CD4-positive, alpha-beta T cell treated with Interleukin-17A for 1 hour (primary cell): ENCODE measurements at places on chromosomes 2 and 18.

DNA sequence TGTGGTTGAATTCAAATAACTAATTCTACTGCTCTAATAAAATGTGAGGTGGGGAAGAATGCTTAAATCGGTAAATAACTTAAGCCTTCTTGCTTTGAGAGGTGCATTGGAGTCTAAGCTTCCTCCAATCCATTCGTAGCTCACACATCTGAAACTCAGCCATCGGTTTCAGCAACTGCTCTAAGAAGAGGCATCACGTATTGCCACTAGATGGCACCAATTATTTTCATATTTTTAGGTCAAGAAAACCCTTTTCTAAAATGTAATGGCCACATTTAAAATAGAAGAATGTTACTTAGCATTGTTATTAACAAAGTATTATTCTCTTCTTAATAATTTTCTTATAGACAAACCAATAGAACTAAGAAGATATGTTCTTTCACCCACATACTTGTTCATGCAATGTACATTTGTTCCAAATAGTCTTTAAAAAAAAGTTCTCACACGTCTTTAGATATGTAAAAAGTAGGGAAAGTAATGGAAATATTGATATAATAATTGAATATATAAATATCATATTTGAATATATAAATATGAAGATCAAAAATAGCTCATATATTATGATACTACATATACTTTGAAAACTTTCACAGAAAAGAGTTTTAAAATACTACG is 229.8 kb downstream of the CCDC178 start:
- no peak for DNase-seq

DNA sequence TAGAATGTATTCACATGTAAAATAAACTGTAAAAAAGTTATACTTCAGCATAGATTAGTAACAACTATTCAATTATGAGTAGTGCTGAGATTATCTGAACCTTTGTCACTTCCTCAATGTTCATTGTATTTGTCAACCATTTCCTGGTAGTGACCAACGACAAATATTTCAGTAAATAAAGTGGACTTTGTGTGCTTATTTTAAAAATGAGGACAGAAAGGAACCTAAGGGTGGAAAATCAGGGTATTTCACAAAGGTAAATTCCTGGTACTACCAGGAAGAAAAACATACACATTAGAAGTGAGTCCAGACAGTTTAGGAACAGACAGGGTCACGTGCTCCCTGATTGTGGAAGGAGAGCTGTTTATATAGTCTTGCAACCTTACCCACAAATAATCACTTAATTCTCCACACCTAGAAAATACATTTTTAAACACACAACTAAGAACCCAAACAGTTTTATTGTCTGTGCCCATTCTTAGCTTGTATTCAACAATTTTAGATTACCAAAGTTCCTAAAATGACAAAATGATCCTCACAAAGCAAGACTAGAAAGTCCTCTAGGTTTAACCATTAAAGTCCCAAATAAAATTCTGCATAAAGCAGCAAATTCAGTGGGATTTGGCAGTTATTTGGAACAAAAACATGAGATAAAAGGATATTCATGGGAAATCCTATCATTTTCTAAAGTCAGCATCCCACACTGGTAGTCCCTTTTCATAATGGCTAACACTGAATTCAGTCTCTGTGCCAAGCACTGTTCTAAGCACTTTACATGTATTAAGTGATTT is 28.2 kb downstream of the PELI1 start:
- DNase-seq = no peak

- DNase-seq = no peak
Measured at GRCh38 chr2:46196871-46197462, 100.2 kb upstream of the EPAS1 start.

- no peak for DNase-seq
Measured at GRCh38 chr18:4077721-4078120, 377.4 kb downstream of the DLGAP1 start.

- DNase-seq = peak; percentile 27
Measured at GRCh38 chr2:215454519-215455246, 18.8 kb upstream of the FN1 start.

- peak; percentile 50 for DNase-seq
Measured at GRCh38 chr2:198127627-198128026, 323.2 kb downstream of the PLCL1 start.

DNA sequence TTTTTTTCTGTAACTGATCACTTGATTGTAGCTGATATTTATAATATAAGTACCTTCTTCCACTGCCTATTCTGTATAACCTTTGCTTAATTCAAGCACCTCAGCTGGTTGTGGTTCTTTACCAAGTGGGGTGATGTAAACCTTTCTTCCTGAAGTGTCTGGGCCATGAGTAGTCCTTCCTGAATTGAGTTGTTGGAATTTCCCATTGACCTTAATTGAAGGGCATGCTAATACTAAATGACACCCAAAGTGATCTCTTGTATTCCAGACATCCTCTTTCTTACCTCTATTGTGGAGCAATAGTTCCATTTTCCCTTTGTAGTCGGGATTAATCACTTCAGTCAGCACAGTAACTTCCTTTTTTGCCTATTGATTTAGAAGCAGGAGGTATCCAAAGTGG is 1496.8 kb upstream of the CELF4 start:
- DNase-seq = no peak

DNA sequence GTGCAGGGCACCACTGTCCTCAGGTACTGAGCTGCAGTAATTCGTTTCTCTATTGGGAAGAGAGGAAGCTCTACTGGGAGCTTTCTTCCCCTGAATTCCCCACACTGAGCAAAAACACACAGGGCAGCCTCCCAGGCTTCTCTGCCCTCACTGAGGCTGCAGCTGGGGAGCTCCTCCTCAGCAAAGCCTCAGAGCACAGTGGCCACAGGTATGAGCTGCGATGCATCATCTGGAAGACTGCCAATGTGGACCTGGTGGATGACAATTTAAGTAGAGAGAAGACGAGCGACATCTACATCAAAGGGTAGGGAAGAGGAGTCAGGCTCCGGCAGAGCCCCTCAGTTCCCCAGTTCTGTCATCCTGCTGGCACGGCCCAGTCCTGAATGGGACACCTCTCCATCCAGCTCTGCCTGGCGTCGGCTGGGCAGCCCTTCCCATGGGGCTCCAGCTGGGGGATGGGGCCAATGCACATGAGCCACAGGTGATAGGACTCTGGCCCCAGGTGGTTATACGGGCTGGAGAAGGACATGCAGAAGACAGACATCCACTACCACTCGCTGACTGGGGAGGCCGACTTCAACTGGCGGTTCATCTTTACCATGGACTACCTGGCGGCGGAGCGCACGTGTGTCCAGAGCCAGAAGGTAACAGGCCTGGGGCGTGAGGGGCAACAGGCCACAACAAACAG is 37.6 kb downstream of the LMAN2L start:
- no peak for DNase-seq

DNA sequence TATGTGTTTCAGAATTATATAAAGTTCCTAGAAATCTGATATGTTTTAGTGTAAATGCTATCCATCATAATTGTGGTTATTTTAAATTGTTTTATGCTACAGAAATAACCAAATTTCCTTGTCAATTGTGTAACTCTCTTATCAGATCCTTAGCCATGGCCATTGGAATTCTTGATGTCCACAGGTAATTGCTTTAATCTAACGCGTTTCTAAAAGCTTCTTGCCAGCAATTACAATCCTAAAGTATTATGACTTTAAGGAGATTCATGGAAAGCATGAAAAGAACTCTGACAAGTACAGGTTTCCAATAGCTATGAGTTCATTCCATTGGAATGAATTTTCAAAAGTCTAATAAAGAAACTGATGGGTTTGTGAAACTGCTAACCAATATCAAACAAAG is 472.1 kb downstream of the ERBB4 start:
- no peak for DNase-seq

DNA sequence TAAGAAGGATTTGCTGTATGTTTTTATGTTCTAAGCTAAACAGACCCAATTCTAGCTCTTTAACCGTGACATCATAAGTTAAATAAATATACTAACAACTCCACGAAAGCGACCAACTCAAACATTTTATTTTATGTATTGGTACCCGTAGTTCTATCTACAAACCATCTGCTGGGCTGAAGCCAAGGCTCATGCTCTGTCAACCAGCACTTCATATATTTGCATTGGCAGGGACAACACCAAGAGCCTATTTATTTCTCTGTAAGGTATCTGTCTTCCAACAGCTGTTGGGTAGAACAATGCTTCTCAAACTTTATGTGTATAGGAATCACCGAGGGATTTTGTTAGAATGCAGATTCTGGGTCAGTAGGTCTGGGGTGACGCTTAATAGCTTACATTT is 64.5 kb downstream of the PID1 start:
- no peak for DNase-seq
